Glutamatergic neuron (in vitro differentiated cells): ENCODE measurements at places on chromosomes 2 and 18. TPM values are rescaled to one million over a fixed set of nuclear protein-coding genes. Genes with fewer than 3 reads are reported as not detected.

GRCh38 chr2:160399880-160400279 is 93.7 kb downstream of the RBMS1 start:
- DNase-seq: no peak

- DNase-seq: no peak
These were observed 48.1 kb downstream of the TSN start for GRCh38 chr2:121803503-121803902.

The SERPINE2 gene
- total RNA-seq: 24.6 TPM

The TRIM43 gene
- 2.3 TPM for total RNA-seq

The ABCB11 gene
- not detected for total RNA-seq

The ACOXL gene
- 1.4 TPM for total RNA-seq

The SLC19A3 gene
- 1.7 TPM for total RNA-seq
